ENCODE measurements at places on chromosomes 12 and 14.

DNA sequence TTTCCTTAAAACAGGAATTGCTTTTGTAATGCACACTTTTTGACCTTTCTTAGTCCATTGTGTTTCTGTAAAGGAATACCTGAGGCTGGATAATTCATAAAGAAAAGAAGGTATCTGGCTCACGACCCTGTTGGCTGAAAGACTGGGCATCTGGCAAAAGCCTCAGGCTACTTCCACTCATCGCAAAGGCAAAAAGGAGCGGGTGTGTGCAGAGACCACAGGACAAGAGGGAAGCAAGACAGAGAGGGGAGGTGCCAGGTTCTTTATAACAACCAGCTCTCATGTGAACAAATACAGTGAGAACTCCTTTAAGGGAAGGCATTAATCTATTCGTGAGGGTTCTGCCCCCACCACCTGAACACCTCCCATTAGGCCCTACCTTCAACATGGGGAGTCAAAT, 182.1 kb downstream of the C12orf50 start:
- DNase-seq = no peak

GRCh38 chr14:67409461-67409860, 2.5 kb downstream of the PLEK2 start:
- DNase-seq = no peak

- DNase-seq = no peak
Measured at GRCh38 chr12:14399871-14400270, 34.4 kb downstream of the ATF7IP start.

DNA sequence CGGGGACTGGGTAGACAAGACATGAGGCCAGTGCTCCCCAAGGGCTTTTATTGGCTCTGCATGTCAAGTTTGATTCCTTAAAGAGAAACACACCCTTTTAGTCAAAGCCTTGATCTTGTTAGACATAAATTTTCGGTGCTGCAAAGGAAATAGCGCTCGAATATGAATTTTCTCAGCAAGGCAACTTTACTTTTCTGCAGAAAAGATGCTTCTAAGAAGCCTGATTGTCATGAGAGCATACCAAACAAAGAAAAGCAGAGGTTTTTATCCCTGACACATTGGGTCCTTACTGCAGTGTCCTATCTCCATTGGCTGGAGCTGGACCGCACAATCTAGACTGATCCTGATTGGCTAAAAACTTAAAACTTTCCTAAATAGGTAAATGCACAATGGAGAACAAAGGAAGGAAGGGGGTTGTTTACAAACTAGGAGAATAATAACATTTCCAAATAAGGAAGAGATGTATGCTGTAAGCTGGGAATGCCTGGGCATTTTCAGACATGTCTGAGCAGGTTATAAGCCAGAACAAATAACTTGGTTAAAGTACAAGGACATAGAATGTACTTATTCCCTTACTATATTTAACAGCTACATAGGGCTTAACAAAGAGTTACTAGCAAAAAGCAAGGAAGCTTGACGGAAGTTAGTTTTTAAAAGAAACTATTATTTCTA, 17.2 kb downstream of the TXNRD1 start:
- DNase-seq = no peak

GRCh38 chr12:102372087-102372486, 108.3 kb downstream of the IGF1 start:
- DNase-seq = no peak
